ENCODE measurements at places on chromosomes 5 and 9.

GRCh38 chr5:32280656-32281081 is 32.1 kb downstream of the MTMR12 start:
- DNase-seq, result no peak

DNA sequence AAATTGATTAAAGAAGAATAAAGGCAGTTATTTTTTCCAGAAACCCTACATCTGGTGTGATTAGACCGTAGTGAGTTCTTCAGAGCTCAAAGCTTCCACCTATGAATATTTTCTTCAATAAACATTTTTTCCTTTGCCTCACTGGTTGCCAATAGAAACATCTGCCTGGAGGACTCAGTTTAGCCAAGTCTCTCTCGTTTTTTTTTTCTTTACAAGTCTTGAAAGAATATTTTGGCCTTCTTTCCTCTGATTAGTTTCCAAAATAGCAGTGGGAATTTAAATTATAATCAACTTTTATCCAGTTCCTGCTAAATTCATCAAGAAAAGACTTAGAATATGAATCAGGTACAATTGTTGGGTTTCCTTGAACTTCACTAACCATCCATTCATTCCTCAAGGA is 897.5 kb downstream of the TLE1 start:
- DNase-seq, result no peak

GRCh38 chr5:120516805-120517204 is 52.7 kb downstream of the PRR16 start:
- DNase-seq, result no peak

DNA sequence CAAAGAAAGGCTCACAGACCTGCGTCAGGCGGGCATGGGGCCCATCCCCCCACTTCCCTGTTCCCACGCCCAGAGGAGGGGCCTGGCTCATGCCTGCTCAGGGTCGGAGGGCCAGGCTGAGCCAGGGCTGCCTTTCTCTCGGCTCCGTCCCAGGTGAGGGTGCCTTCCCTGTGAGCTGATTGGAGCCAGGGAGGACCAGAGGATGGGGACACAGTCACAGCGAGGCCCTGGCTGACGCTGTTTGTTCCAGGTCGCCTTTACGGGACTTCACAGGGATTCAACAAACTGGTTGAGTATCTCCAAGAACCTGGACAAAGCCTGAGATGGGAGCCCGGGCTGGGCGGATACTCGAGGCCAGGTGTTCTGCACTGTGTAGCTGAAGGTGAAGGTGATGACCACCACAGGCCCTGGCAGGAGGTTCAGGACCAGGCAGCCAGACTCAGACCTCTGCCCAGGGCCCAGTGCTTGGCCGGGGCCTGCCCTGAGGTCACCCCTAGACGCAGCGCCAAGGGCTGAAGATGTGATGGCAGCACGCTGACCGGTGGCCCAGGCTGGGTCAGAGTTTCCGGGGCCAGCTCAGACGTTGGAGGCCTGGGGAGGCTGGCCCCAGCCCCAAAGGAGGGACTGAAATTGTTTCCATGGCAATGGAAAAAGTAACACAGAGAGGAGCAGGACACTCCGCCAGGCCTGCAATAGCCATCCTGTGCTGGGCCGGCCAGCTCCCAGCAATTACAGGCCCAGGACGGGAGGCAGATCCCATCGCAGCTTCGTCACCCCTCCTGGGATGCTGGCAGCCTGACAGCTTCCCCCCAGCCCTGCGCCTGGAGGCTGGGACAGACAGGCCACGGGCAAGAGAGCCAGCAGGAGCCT is 65.3 kb upstream of the ADAMTS2 start:
- DNase-seq, result no peak

DNA sequence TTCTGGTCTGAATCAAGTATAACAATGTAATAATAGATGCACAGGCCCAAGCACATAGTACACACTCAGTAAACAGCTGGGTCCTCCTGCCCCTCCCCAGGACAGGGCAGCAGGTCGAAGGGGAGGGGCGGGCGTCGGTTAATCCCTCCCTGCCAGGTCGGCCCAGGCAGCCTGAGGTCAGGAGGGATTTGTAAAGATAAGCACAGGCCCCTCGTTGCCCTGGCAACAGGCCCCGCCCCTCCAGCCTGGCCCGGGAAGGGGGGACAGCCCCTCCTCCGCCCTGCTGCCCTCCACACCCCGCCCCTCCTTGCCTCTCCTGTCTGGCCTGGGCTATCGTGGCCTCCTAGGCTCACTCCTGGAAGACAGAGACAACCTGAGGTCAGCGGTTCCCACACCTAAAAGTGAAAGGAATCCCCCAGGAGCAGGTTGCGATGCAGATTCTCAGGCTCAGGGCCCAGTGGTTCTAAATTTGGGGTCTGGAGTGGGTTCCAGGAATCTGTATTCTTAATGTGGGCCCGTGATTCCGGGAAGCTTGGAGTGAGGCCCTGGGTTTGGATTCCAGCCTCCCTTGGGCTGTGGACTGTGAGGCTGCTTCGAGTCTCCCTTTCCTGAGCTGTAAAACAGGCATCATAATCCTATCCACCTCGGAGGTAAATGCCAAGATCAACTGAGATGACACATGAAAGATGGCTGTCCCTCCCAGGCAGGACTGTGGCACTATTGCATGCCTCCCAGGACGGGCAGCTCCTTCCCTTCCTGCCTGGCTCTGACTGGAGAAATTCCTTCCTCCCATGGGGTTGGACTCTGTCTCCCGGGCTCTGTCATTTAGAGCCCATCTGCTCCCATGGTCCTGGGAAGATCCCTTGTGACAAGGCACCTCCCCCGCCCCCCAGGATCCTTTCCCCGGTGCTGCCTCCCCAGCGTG is 4.4 kb downstream of the CRB2 start:
- DNase-seq, result no peak

GRCh38 chr5:78766412-78766762 is 117.8 kb upstream of the LHFPL2 start:
- no peak for DNase-seq

DNA sequence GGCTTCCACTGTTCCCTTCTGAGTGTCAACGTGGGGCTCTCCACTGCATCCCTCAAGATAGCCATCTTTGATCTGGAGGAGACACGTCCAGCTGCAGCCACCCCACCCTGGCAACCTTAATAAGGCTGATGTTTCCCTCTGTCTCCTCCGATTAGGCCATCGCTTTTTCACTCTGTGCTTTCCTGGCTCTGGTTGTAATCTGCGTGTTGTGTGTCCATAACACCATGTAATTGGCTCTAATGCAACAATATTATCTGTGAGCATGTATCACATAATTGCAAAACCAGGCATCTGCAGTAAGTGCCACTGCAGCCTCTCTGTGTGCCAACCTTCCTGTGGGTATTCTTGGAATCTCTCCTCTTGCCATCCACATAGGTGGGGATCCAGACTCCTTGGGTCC is 249.9 kb upstream of the PANK3 start:
- no peak for DNase-seq

GRCh38 chr9:116494815-116495634 is 192.1 kb upstream of the TRIM32 start:
- DNase-seq, result no peak

- DNase-seq, result no peak
These were observed 686.7 kb downstream of the DTWD2 start for GRCh38 chr5:118301696-118302095.

GRCh38 chr5:59615272-59615671 is 278.3 kb downstream of the PDE4D start:
- DNase-seq, result no peak

DNA sequence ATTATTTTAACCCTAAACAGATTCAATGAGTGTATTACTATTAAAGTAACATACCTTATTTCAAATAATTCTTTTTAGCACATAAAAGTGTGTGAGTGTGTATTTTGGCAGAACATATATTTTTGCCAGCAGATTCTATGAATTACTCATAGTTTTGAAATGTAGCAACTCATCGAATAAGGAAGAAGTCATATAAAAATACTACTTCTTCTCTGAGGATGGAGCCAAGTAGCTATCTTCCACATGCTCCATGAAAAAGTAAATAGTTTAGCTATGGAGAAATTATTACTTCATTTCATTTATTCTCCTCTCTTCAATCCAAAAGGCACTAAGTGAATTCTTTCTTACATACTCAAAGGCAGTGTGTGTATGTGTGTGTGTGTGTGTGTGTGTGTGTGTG is 1090.4 kb upstream of the CDH6 start:
- no peak for DNase-seq

DNA sequence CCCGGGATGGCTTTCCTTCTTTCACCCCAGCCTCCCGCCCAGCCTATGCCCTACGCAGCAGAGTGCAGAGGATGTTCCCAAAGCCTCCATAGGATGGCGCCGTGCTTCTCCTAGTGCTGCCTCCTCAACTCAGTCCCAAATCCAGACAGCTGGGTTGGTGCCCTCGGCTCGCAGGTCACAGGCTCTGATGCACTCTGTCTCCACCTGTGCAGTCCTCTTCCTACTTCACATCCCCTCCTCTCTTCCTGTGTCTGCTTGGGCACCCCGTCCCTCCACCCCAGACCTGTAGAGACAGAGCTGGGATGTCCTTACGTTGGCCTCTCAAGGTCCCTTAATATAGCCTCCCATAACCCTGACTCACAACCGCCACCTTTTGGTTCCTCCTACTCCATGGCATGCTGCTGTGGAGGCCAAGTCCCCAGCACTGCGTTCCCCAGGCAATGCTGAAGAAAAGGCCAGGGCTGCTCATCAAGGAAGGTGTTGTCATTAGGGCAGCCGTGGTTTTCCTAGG is 314.4 kb downstream of the GADD45G start:
- DNase-seq, result no peak

All from nucleus accumbens (tissue), 56 donors.